ENCODE measurements at places on chromosomes 6 and 20. TPM values are rescaled to one million over a fixed set of nuclear protein-coding genes. Genes with fewer than 3 reads are reported as not detected.

Gene DSP
- 67.4 TPM for total RNA-seq

Gene PROKR2
- total RNA-seq = not detected

Gene C2
- 1.5 TPM for total RNA-seq

Gene FRK
- total RNA-seq = 0.57 TPM

Gene PRPH2
- not detected for total RNA-seq

Gene TPX2
- 222 TPM for total RNA-seq

Gene VSTM2L
- 6.9 TPM for total RNA-seq

Gene RIMS4
- total RNA-seq = 2.0 TPM

Gene MYBL2
- total RNA-seq = 48.8 TPM

Gene SLCO4A1
- 16.3 TPM for total RNA-seq

Gene DUSP15
- 1.9 TPM for total RNA-seq

Gene SLC4A11
- total RNA-seq = 0.57 TPM

Gene C6orf52
- total RNA-seq = 2.7 TPM

Gene PI16
- total RNA-seq = not detected

Gene TMEM74B
- 0.06 TPM for total RNA-seq

Gene RNF182
- 8.7 TPM for total RNA-seq

Gene CYP21A2
- total RNA-seq = not detected

Gene SLC17A3
- total RNA-seq = not detected

Gene SNPH
- total RNA-seq = 3.0 TPM

Gene SLC17A9
- total RNA-seq = 0.91 TPM

Gene LINC00237
- not detected for total RNA-seq

Gene VEGFA
- 77.5 TPM for total RNA-seq

Gene ZNF311
- 0.74 TPM for total RNA-seq

Gene EBF4
- total RNA-seq = 0.40 TPM

Gene NKAPL
- not detected for total RNA-seq

Gene TBC1D32
- total RNA-seq = 5.4 TPM

Gene HMGN3
- 270 TPM for total RNA-seq

Gene FABP7
- total RNA-seq = not detected

Data from Daoy (cell line).